ENCODE measurements at places on chromosomes 2 and 18. TPM values are rescaled to one million over a fixed set of nuclear protein-coding genes. Genes with fewer than 3 reads are reported as not detected.

- H3K27ac ChIP-seq: no peak overlapping the region
- H3K27me3 ChIP-seq: peaks cover under 1% of the 10 kb centered on the region
- no peaks in the 10 kb centered on the region for H3K4me1 ChIP-seq
- H3K4me3 ChIP-seq: no peak overlapping the region
Observed at GRCh38 chr2:70596293-70596692, 42.7 kb upstream of the TGFA start.

DNA sequence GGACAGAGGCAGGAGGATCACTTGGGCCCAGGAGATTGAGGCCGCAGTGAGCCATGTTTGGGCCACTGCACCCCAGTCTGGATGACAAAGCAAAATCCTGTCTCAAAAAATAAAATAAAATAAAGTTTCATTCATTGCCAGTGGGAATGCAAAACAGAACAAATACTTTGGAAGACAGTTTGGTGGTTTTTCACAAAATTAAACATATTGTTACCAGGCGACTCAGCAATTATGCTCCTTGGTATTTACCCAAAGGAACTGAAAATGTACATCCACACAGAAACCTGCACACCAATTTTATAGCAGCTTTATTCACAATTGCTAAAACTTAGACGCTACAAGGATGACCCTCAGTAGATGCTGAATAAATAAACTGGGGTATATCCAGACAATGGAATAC, 35.8 kb downstream of the FOSL2 start:
- no peak overlapping the region for H3K27ac ChIP-seq
- H3K27me3 ChIP-seq: no peaks in the 10 kb centered on the region
- H3K36me3 ChIP-seq: no peaks in the 10 kb centered on the region
- H3K4me3 ChIP-seq: no peak overlapping the region
- no peak for DNase-seq

DNA sequence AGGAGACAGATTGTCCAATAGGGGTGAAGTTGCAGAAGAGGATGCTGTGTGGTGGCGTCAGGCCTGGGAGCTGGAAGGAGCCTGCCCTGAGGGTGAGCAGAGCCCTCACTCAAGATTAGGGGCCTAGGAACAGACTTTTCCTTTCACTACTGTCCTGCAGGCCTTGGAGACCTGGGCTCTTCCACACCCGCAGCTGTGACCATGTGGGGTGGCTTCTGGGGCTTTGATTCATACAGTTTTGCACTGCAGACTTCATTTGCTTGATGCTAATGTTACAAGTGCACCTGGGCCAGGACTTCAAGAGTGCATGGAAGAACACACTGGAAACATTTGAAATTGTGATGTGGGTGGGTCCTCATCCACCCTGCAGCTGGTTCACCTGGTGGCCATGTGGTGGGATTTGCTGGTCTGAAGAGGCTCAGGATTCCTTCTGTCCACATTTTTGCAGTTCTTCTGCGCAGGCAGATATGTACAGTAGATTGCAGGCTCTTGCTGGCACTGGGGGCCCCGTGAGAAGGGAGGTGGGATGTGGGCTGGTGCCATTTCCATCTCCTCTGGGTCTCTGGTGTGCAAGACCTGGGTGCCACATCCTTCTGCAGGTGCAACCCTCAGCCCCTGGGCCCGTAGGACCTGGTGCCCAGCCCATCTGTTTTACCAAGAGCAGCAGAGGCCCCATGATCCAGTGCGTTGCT, 9.9 kb downstream of the GLI2 start:
- H3K27ac ChIP-seq: no peak overlapping the region
- H3K4me3 ChIP-seq: no peak overlapping the region
- H3K4me1 ChIP-seq: peaks cover 39% of the 10 kb centered on the region
- no peaks in the 10 kb centered on the region for H3K36me3 ChIP-seq
- DNase-seq: no peak
- no peaks in the 10 kb centered on the region for H3K27me3 ChIP-seq

- peak overlapping the region; percentile 80 for H3K27ac ChIP-seq
- DNase-seq: peak; percentile 46
- H3K4me1 ChIP-seq: peaks cover 60% of the 10 kb centered on the region
- peaks cover 18% of the 10 kb centered on the region for H3K36me3 ChIP-seq
Observed at GRCh38 chr2:164737612-164738081, 104.0 kb downstream of the COBLL1 start.

CHST9 gene
- total RNA-seq: 2.4 TPM

- peaks cover 18% of the 10 kb centered on the region for H3K4me1 ChIP-seq
- H3K36me3 ChIP-seq: no peaks in the 10 kb centered on the region
- DNase-seq: no peak
- H3K27me3 ChIP-seq: peaks cover 6% of the 10 kb centered on the region
- no peak overlapping the region for H3K27ac ChIP-seq
- no peak overlapping the region for H3K4me3 ChIP-seq
Observed at GRCh38 chr2:45925636-45926366, 274.3 kb downstream of the PRKCE start.

DNA sequence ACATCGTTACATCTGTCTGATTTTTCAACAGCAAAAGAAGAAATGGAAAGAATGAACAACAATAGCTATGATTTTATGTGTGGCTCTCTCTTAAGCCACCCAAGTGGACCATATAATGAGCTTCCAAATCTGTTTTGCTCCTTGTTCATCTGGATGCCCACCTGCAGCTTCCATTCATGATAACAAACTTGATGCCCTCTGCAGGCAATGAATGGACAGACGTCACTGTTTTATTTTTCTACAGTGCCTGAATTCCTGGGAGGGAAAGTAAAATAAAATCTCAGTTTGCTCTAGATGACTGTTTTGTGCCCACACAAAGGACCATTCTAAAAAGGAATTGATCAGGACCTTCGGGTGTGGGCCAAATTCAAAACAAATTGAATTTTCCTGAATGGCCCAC, 5.0 kb downstream of the MREG start:
- DNase-seq: no peak
- H3K4me3 ChIP-seq: no peak overlapping the region
- H3K4me1 ChIP-seq: peaks cover 17% of the 10 kb centered on the region
- H3K27ac ChIP-seq: no peak overlapping the region
- no peaks in the 10 kb centered on the region for H3K36me3 ChIP-seq
- no peaks in the 10 kb centered on the region for H3K27me3 ChIP-seq

- no peak for DNase-seq
- H3K4me1 ChIP-seq: no peaks in the 10 kb centered on the region
- no peak overlapping the region for H3K27ac ChIP-seq
- no peaks in the 10 kb centered on the region for H3K36me3 ChIP-seq
Observed at GRCh38 chr18:76075777-76076176, 419.3 kb downstream of the ZNF516 start.

DNA sequence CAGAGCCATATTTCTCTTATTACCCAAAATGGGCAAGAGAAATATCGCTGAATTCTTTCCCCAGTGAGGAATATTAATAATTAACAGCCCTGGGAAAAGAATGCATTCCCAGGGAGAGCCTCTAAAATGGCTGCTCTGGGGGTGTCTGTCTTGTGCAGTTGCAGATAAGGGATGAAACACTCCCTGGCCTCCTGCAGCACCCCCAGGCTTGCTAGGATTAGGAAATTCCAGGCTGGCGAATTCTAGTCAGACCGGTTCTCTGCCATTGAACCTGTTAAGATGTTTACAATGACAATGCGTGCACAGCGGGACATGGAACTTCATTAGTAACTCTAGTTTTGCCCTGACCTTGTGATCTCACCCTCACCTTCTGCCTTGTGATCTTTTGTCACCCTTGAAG, 24.5 kb downstream of the MRPL30 start:
- H3K27ac ChIP-seq: no peak overlapping the region
- H3K36me3 ChIP-seq: peaks cover 41% of the 10 kb centered on the region
- no peak overlapping the region for H3K4me3 ChIP-seq
- no peaks in the 10 kb centered on the region for H3K4me1 ChIP-seq
- no peak for DNase-seq
